Progenitor cell of endocrine pancreas (in vitro differentiated cells): ENCODE measurements at places on chromosomes 1 and 21. TPM values are rescaled to one million over a fixed set of nuclear protein-coding genes. Genes with fewer than 3 reads are reported as not detected.
A peak's percentile ranks its signal among the peaks of the same experiment; 100 is the strongest.

GRCh38 chr1:2882966-2883696, 81.6 kb upstream of the TTC34 start:
- no peak for DNase-seq
- no peak overlapping the region for H3K4me3 ChIP-seq
- no peaks in the 10 kb centered on the region for H3K4me1 ChIP-seq
- no peak overlapping the region for H3K27ac ChIP-seq
- no peaks in the 10 kb centered on the region for H3K27me3 ChIP-seq

DNA sequence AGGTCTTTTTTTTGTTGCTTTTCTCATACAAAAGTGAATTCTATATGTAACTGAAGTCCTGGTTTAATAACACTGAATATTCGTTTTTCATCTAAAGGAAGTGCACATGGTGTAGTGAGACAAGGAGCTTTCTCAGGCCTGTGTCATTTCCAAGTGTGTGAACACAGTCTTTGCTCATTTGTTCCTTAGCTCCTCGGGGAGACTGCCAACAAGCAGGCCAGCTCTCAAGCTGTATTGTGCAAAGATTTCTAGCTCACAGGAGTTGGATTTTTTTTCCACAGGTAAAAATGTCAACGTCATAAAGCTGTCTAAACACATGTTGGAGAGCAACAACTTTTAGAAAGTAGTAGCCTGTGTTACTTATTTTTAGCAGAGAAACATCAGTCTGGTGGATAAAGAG, 87.8 kb upstream of the S1PR1 start:
- no peak for DNase-seq
- peaks cover 5% of the 10 kb centered on the region for H3K4me1 ChIP-seq
- H3K36me3 ChIP-seq = no peaks in the 10 kb centered on the region
- peak overlapping the region; percentile 9 for H3K27ac ChIP-seq

- H3K4me3 ChIP-seq = no peak overlapping the region
- no peaks in the 10 kb centered on the region for H3K36me3 ChIP-seq
- H3K4me1 ChIP-seq = peaks cover 11% of the 10 kb centered on the region
- H3K27me3 ChIP-seq = peaks cover 19% of the 10 kb centered on the region
- H3K27ac ChIP-seq = no peak overlapping the region
Measured at GRCh38 chr1:111538343-111539025, 35.1 kb upstream of the ADORA3 start.

- peaks cover 40% of the 10 kb centered on the region for H3K36me3 ChIP-seq
- no peak overlapping the region for H3K27ac ChIP-seq
- no peak overlapping the region for H3K4me3 ChIP-seq
- DNase-seq = no peak
- H3K27me3 ChIP-seq = no peaks in the 10 kb centered on the region
- peaks cover 2% of the 10 kb centered on the region for H3K4me1 ChIP-seq
Measured at GRCh38 chr21:31236528-31236927, 107.5 kb downstream of the TIAM1 start.

GRCh38 chr1:228424685-228425660, 8.3 kb upstream of the TRIM17 start:
- DNase-seq = no peak
- H3K4me3 ChIP-seq = no peak overlapping the region
- H3K36me3 ChIP-seq = peaks cover 2% of the 10 kb centered on the region
- no peak overlapping the region for H3K27ac ChIP-seq

DNA sequence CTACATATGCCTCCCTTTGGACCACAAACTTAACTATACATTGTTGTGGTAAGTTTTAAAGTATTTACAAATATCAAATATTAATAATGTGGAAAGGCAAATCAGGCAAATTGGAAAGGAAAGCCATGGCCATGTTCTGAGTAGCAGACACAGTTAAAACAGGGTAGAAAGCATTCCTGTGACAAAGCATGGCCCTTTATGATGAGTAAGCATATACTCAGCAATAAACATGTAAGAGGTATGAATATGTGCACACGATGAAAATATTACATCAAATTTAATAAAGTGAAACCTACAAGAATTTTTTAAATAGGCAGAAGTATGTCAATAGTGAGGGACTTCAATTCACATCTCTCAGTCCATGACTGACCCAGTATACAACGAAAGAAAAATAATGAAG, 389.2 kb downstream of the DSCAM start:
- no peak for DNase-seq
- H3K27ac ChIP-seq = no peak overlapping the region
- H3K4me1 ChIP-seq = no peaks in the 10 kb centered on the region
- peaks cover 3% of the 10 kb centered on the region for H3K27me3 ChIP-seq

- no peaks in the 10 kb centered on the region for H3K27me3 ChIP-seq
- peaks cover 12% of the 10 kb centered on the region for H3K4me1 ChIP-seq
- no peak overlapping the region for H3K4me3 ChIP-seq
- H3K36me3 ChIP-seq = no peaks in the 10 kb centered on the region
- no peak for DNase-seq
Measured at GRCh38 chr1:23163395-23163794, 5.3 kb downstream of the LUZP1 start.

GRCh38 chr1:207181847-207182246, 77.8 kb downstream of the C4BPA start:
- no peaks in the 10 kb centered on the region for H3K36me3 ChIP-seq
- H3K4me1 ChIP-seq = no peaks in the 10 kb centered on the region
- H3K27me3 ChIP-seq = no peaks in the 10 kb centered on the region
- no peak overlapping the region for H3K4me3 ChIP-seq
- DNase-seq = no peak
- no peak overlapping the region for H3K27ac ChIP-seq

GRCh38 chr1:151512801-151513625, 1.8 kb downstream of the CGN start:
- H3K4me1 ChIP-seq = peaks cover 42% of the 10 kb centered on the region
- no peaks in the 10 kb centered on the region for H3K27me3 ChIP-seq
- DNase-seq = peak; percentile 67
- peak overlapping the region; percentile 91 for H3K4me3 ChIP-seq

DNA sequence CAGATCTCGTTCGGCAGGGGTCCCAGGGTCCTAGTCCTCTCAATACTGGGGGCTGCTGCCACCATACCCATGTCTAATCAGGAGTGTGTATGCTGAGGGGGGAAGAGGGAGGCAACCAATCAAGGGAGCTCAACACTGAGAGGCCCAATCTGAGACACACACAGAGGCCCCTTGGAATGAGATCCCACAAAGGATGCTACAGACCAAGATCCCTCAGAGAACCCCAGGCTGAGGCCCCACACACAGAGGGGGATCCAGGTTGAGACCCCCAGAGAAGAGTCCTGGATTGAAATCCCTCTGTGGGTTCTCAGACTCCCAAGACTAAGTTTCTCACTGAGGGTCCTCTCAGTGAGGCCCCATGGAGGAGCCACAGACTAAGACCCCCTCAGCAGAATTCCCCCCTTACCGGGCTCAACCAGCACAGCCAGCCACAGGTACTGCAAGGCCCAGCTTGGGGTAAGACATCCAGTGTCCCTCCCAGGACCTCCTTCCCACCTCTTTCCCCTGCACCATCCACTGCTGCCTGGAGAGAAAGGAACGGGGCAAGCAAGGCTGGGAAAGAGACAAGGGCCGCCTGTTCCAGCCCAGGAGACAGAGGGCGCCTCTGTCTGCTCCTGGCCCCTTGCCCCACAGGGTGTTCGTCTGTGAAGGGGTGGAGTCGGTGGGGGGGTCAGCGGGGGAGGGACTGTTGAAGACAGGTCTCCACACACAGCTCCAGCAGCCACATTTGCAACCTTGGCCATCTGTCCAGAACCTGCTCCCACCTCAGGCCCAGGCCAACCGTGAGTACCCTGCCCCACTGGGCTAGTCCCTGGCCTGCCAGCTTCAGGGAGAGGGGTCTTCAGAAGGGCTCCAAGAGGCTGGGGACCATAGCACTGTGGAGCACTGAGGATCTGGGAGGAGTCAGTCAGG, at the start of gene S100A1:
Gene S100A1 (plus strand): TSS at position 720 of the 912 bp plus-strand sequence. CDS start 2,088 bp downstream, outside the sequence.
- DNase-seq = no peak
- H3K4me3 ChIP-seq = peak within 1 kb of the TSS; percentile 92
- peak within 1 kb of the TSS; percentile 99 for H3K27ac ChIP-seq
- H3K36me3 ChIP-seq = peaks cover 4% of the 10 kb centered on the region

DNA sequence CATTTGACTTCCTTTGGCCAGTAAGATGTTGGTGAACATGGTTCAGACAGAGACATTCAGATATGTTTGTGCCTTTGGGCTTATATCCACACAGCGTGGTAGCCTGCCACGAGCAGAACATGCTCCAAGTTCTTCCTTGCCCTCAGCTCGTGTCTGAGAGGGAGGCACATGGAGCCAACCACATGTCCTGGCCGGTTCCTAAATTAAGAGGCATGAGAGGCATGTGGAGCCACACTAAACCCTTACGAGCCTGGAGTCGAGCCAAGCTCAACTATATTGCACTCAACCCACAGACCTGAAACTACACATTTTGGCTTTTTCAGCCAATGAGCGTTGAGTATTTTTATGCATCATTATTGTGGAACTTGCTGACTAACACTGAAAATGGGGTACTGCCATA, 133.7 kb upstream of the KCNK1 start:
- H3K27me3 ChIP-seq = no peaks in the 10 kb centered on the region
- no peak overlapping the region for H3K27ac ChIP-seq
- H3K4me1 ChIP-seq = peaks cover 15% of the 10 kb centered on the region
- no peak for DNase-seq

DNA sequence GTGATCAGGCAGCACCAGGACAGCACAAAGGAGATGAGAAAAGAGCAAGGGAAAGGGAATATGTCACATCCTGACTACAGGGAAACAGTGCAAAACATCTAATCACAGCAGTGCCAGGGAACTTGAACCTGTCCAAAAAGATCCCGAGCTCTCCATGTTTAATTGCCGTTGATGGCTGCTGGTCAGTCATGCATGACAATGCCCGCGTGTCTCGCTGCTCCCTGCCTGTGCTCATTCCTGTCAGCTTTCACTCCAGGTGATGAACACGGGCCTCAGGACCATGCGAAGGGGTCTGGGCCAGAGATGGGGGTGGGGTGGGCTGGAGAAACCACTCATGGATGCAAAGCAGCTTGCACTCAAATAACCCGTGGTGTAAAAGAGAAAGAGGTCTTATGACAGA, 287.0 kb downstream of the GPATCH2 start:
- no peaks in the 10 kb centered on the region for H3K36me3 ChIP-seq
- no peak overlapping the region for H3K27ac ChIP-seq
- no peak overlapping the region for H3K4me3 ChIP-seq
- DNase-seq = no peak

DNA sequence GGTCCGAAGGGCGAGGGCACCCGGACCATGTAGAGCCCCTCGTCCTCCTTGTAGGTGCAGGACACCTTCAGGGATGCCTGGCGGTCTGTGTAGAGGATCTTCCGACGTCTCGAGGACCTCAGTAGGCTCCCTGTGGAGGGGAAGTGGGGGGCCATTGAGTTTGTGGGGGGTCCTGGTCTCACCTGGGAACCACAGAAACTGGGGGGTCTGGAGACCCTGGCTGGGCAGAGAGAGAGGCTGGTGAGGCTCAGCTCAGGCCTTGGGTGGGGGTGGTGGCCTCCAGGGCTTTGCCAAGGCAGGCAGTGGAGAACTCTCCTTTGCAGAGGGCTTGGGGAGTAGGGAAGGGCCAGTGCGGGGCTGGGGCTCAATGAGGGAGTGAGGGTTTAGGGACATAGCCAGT, 19.0 kb downstream of the MYOM3 start:
- H3K27me3 ChIP-seq = peaks cover 3% of the 10 kb centered on the region
- H3K27ac ChIP-seq = no peak overlapping the region
- no peak overlapping the region for H3K4me3 ChIP-seq
- H3K36me3 ChIP-seq = no peaks in the 10 kb centered on the region
- DNase-seq = no peak
- H3K4me1 ChIP-seq = peaks cover 5% of the 10 kb centered on the region

DNA sequence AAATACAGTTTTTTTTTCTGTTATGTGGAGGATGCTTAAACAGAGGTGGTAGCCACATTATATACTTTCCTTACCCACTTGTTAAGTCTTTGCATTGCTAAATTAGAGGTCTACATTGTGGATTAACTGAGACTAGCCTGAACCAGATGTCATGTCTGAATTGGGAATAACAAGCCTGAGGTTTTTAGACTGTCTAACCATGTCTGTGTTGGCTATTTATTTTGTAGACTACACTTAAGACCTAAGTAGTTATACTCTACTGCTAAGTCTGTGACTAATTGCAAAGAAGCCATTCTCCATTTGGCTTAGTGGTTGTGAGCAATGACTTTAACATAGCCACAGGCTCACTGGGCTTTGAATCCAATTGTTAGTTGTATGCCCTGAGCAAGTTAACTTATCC, 45.4 kb downstream of the CDC14A start:
- no peak overlapping the region for H3K4me3 ChIP-seq
- no peak for DNase-seq
- peaks cover 13% of the 10 kb centered on the region for H3K4me1 ChIP-seq
- H3K27ac ChIP-seq = no peak overlapping the region
- peaks cover 8% of the 10 kb centered on the region for H3K36me3 ChIP-seq
- no peaks in the 10 kb centered on the region for H3K27me3 ChIP-seq

GRCh38 chr1:211532088-211532444, 40.1 kb upstream of the RD3 start:
- DNase-seq = no peak
- peaks cover 21% of the 10 kb centered on the region for H3K27me3 ChIP-seq
- no peak overlapping the region for H3K27ac ChIP-seq
- H3K4me1 ChIP-seq = no peaks in the 10 kb centered on the region

DNA sequence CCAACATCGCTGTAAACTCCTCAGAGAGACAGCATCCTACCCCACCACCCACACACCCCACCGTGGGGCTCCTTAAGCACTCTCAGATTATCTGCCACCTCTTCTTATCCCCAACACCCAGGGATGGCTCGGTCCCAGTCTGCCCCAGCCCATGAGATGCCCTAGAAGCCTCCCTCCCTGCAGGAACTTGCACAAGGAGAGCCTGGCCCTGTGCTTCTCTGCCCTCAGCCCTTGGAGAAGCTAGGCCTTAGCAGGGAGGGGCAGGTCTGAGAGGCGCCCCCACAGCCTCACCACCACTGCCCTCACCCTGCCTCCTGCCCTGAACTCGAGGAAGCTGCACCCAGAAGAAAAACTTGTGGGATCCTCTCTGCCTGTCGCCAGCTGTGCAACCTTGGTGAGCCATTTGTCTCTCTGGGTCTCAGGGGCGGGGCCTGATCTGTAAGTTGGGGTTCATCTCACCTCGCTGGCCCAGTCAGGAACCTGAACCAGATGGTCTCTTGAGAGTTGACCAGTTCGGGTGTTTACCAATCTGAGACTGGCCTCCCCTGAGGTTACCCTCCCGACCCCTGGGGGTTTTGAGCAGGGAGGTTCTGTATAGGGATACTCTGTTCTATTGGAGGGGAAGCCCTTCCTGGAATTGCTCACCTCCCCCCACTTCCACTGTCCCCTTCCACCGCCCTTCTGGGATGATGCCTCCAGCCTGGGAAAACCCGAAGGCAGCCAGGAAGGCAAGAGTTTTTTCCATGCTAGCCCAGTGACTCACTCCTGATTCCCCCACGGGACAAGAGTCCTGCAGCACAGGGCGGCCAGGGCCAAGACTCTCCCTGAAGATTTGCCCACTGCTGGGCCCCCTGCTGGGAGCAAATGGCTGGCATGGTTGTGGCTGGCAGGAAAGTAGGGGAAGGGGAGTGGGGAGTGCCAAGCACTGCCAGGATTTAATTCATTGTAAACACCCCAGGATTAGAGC, at the start of gene S100A3:
Gene S100A3 (minus strand): TSS at position 537 of the 967 bp plus-strand sequence. CDS start 773 bp downstream, outside the sequence.
- H3K4me1 ChIP-seq = peaks cover 27% of the 10 kb centered on the region
- no peak for DNase-seq
- peak within 1 kb of the TSS; percentile 52 for H3K27ac ChIP-seq
- peaks cover 11% of the 10 kb centered on the region for H3K27me3 ChIP-seq

- no peak for DNase-seq
- H3K27me3 ChIP-seq = peaks cover 5% of the 10 kb centered on the region
- no peaks in the 10 kb centered on the region for H3K4me1 ChIP-seq
- no peak overlapping the region for H3K27ac ChIP-seq
- no peaks in the 10 kb centered on the region for H3K36me3 ChIP-seq
Measured at GRCh38 chr1:11569551-11569950, 84.7 kb downstream of the FBXO2 start.

The KLHDC9 gene
- total RNA-seq = 14.7 and 16.7 TPM in 2 replicates

The FABP3 gene
- total RNA-seq = 0.73 and 0.74 TPM in 2 replicates
